ENCODE measurements at places on chromosomes 11 and 22. TPM values are rescaled to one million over a fixed set of nuclear protein-coding genes. Genes with fewer than 3 reads are reported as not detected.

- peak; percentile 77 for DNase-seq
Observed at GRCh38 chr11:69122630-69123431, 32.9 kb upstream of the SMIM38 start.

DNA sequence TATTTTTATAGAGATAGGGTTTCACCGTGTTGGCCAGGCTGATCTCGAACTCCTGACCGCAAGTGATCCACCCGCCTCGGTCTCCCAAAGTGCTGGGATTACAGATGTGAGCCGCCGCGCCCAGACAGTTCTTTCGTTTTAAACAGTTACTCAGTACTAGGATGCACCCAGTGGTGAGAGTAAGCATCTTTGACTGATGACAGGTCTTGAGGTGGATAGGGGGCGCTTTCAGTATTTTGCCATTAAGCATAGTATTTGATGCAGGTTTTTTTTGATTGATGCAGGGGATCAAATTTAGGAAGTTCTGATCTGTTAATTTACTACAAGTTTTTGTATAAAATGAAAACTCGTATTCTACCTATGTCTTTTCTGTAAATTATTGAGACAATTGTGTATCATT lies 13.2 kb upstream of the TRIM34 start:
- no peak for DNase-seq

DNA sequence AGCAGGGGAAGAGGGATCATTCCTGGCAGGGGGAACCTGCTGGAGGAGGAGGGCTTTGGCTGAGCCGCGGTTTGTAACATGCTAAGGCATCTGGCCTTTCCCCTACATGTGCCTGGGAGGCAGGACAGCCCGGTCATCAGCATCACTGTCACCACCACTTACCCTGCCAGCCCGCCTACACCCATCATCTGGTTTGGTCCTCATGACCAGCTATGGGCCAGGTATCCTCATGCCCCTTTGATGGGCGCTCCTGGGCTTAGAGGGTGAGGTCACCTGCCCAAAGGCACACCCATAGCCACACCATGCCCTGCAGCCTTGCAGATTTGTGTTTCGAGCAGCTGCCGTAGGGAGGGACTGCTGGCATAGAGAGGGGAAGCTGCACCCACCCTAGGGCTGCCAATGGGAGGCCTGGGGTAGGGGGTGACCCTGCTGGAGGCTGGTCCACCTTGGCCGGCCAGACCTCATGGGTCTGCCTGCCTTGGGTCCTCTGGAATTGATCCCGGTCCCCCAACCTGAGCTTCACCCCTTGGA lies 2.6 kb downstream of the MRGPRF start:
- peak; percentile 50 for DNase-seq

GRAP2 gene
- 2.8 TPM for total RNA-seq

- DNase-seq: peak; percentile 70
Observed at GRCh38 chr11:85627332-85627997, at the start of gene DLG2. DLG2 (minus strand) TSS chr11:85627344.

- DNase-seq: peak; percentile 60
Observed at GRCh38 chr22:48340727-48341709, 1486.7 kb downstream of the BRD1 start.

DNA sequence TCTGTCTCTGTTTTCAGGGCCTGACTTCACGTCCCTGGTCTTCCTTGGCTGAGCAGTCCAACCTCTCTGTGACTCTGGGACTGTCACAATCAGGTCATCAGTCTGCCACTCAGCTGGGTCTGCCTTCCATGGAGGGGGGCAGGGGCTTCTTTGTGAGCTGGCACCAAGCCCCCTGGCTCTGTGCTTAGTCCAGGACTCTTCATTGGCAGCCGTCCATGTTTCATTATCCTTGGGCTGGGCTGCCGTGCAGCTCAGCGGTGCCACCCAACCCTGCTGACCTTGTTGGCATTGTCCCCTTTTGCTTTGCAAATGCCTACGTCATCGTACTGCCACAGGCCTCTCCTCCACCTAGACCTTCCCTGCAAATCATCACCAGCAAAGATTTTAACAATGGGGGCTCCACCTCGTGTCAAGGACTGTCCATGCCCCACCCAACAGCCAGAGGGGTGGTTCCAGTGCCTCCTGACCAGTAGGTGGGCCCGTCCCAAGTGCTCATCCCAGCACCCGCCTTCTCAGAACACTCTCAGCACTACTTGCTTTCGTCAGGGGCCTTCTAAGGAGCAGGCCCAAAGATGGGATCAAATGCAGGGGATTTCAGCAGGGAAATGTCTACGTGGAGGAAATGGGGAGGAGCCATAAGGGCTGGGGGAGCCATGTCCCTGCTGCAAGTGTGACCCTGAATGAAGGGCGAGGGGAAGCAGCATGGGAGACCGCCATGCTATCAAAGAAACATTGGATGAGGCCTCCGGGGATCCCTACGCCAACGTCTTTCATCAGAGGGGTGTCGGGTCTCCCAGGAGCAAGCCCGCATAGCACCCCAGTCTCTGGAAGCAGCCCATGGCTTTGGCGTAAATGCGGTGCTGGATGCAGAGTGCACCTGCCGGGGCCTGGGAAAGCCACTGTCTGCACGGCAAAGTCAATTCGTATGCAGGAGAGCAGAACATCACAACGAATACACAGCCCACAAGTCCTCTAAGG lies 18.2 kb downstream of the KRTAP5-6 start:
- DNase-seq: no peak

DERL3 gene
- 0.10 TPM for total RNA-seq

NRGN gene
- total RNA-seq: 2.9 TPM

Measured in tongue (tissue), 3 donors.